ENCODE measurements at places on chromosomes 2 and 18. TPM values are rescaled to one million over a fixed set of nuclear protein-coding genes. Genes with fewer than 3 reads are reported as not detected.

- ATAC-seq = no peak
Measured at GRCh38 chr2:84077496-84077895, 381.6 kb downstream of the SUCLG1 start.

GRCh38 chr2:72133721-72134407 lies 13.8 kb downstream of the CYP26B1 start:
- ATAC-seq = no peak

Gene SPP2
- not detected for total RNA-seq

Gene SLC19A3
- total RNA-seq = 0.69 TPM

- ATAC-seq = peak; percentile 71
Measured at GRCh38 chr2:10835052-10835970, 22.7 kb upstream of the PDIA6 start.

Gene SALL3
- not detected for total RNA-seq

GRCh38 chr18:44579028-44579702 lies 101.5 kb upstream of the SETBP1 start:
- no peak for ATAC-seq

- ATAC-seq = peak; percentile 95
Measured at GRCh38 chr2:235614900-235615712, 121.3 kb downstream of the AGAP1 start.
